ENCODE measurements at places on chromosomes 5 and 9.

- no peak for DNase-seq
Observed at GRCh38 chr5:52262844-52263243, 524.9 kb upstream of the ITGA1 start.

- peak; percentile 22 for DNase-seq
Observed at GRCh38 chr9:38047301-38048251, 21.5 kb downstream of the SHB start.

DNA sequence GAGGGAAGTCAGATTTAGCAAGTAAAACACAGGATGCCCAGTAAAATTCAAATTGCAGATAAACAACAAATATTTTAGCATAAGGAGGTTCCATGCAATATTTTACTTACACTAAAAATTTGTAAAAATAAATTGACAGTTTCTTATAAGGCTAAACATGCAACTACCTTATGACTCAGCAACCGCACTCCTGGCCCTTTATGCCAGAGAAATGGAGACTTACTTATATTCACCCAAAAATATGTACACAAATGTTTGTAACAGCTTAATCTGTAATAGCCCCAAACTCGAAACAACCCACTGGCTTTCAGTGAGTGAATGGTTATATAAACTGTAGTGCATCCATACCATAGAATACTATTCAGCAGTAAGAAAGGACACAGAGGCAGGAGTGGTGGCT is 28.6 kb upstream of the TRIM14 start:
- DNase-seq: no peak

- no peak for DNase-seq
Observed at GRCh38 chr9:6079386-6079785, 64.0 kb upstream of the RANBP6 start.

GRCh38 chr5:52896534-52897237 is 92.5 kb upstream of the ITGA2 start:
- DNase-seq: no peak

DNA sequence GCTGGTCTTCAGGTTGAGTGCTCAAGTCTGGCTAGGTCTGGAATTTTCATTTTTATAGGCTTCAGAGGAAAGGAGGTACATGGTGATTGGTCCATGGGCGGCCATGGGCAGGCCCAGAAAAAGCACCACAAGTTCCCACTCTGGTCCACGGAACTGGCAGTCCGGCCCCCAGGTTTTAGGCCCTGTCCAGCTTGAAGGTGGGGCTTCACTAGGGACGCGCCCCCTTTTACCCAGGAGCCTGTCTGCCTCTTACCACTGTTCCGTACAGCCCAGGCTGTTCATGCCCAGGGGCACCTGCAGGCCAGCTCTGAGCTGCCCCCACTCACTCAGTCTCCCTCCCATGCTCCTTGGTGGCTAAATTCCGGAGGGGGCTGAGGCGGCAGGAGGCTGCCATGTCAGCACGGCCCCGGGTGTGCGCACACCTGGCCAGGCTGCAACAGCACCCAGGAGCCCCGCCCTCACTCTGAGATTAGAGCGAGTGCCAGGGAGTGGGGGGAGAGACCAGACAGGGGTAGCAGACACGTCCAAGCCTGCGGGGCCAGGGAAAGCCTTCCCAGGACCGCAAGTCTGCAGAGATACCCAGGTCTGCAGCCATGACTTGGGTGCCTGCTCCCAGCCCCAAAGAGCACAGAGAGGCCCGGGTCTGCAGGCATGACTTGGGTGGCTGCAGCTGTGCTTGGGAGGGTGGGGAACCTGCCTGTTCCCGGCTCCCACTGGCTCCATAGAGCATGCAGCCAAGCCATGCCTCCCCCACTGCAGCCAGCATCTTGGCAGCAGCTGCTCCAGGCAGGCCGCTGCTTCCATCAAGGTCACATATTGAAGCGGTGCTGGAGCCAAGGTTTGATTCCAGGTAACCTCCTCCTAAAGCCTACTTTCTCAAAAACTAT is 390.2 kb upstream of the SGCD start:
- no peak for DNase-seq

Data from erythroblast (primary cell).